ENCODE measurements at places on chromosomes 7 and 10.
A peak's percentile ranks its signal among the peaks of the same experiment; 100 is the strongest.

GRCh38 chr7:46173476-46174195 is 252.6 kb upstream of the IGFBP3 start:
- H3K4me3 ChIP-seq = no peak overlapping the region
- no peaks in the 10 kb centered on the region for H3K36me3 ChIP-seq
- no peak for DNase-seq
- no peak overlapping the region for H3K27ac ChIP-seq
- no peaks in the 10 kb centered on the region for H3K4me1 ChIP-seq

DNA sequence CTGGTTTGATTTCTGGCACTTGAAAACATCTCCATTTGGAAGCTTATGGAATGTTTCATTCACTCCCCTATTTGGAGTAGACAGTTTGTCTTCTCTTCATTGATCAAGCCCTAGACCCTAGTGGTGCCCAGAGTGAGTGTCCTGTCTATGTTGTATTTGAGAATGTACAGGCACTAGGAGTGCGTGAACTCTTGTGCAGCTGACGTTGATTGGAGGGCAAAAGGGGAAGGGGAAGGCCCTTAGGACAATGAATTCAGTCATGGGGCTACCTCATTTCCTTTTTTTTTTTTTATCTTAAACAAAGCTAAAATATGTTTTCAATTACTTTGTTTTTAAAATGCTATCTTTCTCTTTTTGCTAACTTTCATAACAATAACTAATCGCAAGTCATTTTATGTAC is 66.5 kb downstream of the ADD3 start:
- no peak overlapping the region for H3K4me3 ChIP-seq
- no peaks in the 10 kb centered on the region for H3K36me3 ChIP-seq
- H3K27me3 ChIP-seq = no peaks in the 10 kb centered on the region

DNA sequence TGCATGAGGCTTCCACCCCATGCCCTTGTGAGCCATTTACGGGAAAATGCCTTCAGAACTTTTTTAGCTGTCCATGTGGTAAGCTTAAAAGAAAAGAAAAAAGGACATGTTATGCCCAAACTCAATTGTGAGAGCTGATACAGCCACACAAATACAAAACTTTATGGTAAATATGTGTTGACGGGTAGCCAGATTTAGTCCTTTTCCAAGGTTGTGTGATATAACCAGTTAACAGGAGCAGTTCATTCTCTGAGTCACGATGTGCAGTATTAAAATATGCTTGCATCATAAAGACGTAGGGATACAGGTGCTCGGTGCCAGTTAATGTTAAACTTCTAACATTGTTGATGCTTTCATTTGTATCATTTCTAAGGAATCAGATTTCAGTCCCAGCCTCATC is 350.4 kb downstream of the DNAJB6 start:
- H3K4me1 ChIP-seq = peaks cover 5% of the 10 kb centered on the region
- peaks cover 95% of the 10 kb centered on the region for H3K27me3 ChIP-seq
- H3K27ac ChIP-seq = no peak overlapping the region
- 0 out of 2 replicates have a peak, but pooled peaks cover 4% of the 10 kb centered on the region for H3K36me3 ChIP-seq
- DNase-seq = no peak

DNA sequence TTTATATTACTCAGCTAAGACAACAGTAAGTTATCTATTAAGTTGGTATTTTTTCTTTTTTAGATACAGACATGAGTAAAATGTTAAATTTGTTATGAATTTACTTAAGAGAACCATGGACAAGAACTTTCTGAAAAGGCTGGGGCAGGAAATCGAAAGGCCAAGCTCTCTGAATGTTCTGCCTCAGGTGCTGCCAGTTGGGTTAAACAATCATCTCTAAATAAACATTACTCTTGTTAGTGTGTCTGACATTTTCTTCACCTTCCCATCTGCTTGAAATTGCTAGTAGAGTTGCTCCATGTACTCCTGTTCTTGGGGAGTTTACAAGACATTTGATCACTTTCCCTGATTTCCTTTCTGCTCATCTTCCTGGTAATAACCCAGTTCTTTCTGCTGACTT is 87.5 kb downstream of the ANKRD7 start:
- no peak overlapping the region for H3K4me3 ChIP-seq
- H3K36me3 ChIP-seq = peaks cover 7% of the 10 kb centered on the region

GRCh38 chr7:88565401-88565800 is 194.1 kb upstream of the ZNF804B start:
- H3K36me3 ChIP-seq = no peaks in the 10 kb centered on the region
- H3K27ac ChIP-seq = no peak overlapping the region
- H3K4me1 ChIP-seq = peaks cover 15% of the 10 kb centered on the region
- H3K27me3 ChIP-seq = no peaks in the 10 kb centered on the region
- H3K4me3 ChIP-seq = no peak overlapping the region

DNA sequence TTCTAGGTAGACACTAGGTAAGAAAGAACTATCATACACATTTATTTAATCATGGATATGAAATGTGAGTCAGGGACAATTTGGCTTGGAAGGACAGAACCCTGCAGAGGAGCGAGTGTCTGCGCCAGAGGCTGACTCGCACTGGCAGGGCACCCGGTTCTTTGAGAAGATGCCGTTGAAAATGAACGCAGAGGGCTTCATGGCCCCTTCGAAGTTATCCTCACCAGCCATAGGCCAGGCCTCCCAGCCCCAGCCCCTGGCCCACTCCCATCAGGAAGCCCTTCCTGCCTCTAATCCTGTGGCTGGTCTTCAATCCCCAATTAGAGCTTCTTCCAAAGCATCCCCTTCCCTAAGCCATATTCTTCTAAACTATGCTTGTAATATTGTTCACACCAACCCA is 239.8 kb downstream of the TCERG1L start:
- H3K4me1 ChIP-seq = peaks cover 6% of the 10 kb centered on the region
- no peaks in the 10 kb centered on the region for H3K36me3 ChIP-seq
- H3K27me3 ChIP-seq = no peaks in the 10 kb centered on the region
- H3K27ac ChIP-seq = no peak overlapping the region

DNA sequence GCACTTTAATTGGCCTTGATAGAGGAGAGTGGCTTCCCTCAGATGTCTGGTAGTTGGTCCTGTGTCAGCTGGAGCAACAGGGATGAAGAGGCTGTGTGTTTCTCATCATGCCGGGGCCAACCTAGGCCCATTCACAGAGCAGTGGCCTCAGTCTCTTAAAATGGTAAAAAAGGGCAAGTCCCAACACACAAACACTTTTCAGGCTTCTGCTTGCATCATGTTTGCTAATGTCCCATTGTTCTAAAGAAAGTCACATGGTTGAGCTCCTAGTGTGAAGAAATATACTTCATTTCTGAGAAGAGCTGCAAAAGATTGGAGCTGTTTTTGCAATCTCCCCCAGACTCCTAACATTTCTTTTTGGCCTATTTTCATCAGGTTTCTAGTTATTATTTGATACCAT is 40.6 kb upstream of the RBAK start:
- H3K36me3 ChIP-seq = no peaks in the 10 kb centered on the region
- no peaks in the 10 kb centered on the region for H3K27me3 ChIP-seq
- no peak for DNase-seq

GRCh38 chr7:117402109-117402508 is 25.2 kb downstream of the ASZ1 start:
- no peaks in the 10 kb centered on the region for H3K27me3 ChIP-seq
- peak; percentile 14 for DNase-seq
- H3K4me1 ChIP-seq = no peaks in the 10 kb centered on the region
- H3K27ac ChIP-seq = no peak overlapping the region

All from GM23338 (cell line).